ENCODE measurements at places on chromosomes 4 and X.

GRCh38 chr4:181659876-181660275 lies 583.3 kb upstream of the TENM3 start:
- DNase-seq: no peak

- DNase-seq: no peak
Measured at GRCh38 chr4:70632028-70632427, 3.5 kb downstream of the ENAM start.

GRCh38 chrX:136344320-136344719 lies 43.6 kb downstream of the ADGRG4 start:
- DNase-seq: no peak

DNA sequence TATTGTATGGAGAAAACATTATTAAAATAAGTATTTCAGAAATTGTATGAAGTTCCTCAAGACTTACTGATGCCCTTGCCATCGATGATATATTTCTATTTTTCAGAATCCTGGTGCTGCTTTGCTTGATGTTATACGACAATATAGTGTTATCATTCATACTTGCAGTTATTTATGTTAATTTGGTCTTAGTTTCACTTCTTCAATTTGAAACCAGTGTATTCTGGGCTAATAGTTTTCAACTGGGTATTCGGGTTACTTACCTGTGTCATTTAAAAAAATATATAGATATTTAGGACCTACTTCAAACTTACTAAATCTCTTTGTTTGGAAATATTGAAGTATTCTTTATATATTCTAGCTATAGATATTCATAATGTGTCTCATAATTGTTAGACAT lies 1414.7 kb downstream of the C4orf33 start:
- DNase-seq: no peak

DNA sequence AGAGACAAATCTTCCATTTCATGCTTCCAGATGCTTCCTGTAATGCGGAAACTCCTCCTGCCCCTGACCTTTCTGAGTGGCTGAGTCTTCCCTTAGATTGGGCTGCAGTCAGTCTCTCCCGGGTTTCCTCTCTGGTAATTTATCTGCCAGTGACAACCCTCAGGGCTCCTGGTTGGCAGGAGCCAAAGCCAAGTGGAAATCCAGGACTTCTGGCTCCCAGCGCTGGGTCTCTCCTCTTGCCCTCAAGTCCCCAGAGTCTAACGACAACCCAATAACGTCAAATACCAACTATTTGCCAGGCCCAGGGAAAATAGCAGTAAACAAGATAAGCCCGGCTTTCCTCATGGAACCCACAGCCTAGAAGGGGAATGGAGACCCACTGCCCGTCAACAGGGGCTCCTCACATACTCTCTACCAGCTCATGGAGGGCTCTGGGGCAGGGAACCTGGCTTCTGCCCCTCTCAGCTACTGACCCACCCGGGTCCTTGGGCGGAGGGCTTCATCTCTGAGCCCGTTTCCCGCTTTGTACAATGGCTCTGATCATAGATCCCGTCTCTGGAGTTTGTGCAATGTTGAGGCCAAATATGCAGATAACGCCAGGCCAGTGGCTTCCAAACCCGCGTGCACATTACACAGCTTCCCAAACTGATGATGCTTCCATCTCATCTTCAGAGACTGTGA lies 1.1 kb upstream of the TBC1D14 start:
- no peak for DNase-seq

DNA sequence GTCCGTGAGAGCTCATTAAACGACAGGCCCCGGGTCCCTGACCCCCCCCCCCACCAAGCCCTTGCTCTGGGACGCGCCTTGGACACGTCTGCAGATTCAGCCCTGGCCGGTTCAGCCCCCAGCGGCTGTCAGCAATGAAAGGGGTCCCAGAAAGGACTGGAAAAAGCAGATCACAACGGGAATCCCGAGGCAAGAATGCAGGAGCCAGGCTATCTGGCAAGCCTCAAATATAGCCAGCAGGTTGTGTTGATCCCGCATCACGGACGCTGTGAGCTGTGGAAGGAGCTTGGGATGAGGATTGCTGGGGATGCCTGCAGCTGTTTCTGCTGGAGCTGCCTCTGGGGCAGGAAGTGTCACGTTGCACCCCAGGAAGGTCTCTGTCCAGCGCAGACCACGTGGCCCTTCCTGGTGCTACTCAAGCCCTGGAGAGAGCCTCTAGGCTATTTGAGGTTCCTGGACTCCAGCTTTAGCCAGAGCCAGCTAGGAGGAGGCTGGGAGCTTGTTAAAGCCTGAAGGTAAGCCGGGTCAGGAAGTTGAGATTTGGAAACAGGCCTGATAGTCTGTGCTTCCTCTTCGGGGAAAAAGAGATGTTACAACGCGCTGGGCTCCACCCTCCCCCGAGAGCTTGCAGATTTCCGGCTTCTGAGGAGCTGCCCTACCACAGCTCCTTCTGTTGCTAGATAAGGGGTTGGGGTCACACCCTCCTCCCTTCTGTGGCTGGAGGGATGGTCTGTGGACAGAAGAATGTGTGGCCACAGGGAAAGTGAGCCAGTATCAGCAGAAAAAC lies 19.3 kb upstream of the CSF2RA start:
- DNase-seq: no peak

GRCh38 chr4:77031544-77031943 lies 44.2 kb downstream of the CCNI start:
- no peak for DNase-seq

GRCh38 chrX:22481436-22481835 lies 208.7 kb downstream of the CBLL2 start:
- no peak for DNase-seq

DNA sequence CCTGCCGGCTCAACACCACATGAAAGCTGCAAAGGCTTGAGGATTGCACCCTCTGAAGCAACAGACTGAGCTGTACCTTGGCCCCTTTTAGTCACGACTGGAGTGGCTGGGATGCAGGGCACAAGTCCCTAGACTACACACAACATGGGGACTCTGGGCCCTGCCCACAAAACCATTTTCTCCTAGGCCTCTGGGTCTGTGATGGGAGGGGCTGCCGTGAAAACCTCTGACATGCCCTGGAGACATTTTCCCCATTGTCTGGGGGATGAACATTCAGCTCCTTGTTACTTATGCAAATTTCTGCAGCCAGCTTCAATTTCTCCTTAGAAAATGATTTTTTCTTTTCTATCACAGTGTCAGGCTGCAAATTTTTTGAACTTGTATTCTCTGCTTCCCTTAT lies 123.5 kb upstream of the SMARCAD1 start:
- DNase-seq: no peak

- no peak for DNase-seq
Measured at GRCh38 chrX:155592331-155592730, 20.4 kb downstream of the TMLHE start.

GRCh38 chrX:38929966-38930421 lies 128.7 kb downstream of the MID1IP1 start:
- no peak for DNase-seq

DNA sequence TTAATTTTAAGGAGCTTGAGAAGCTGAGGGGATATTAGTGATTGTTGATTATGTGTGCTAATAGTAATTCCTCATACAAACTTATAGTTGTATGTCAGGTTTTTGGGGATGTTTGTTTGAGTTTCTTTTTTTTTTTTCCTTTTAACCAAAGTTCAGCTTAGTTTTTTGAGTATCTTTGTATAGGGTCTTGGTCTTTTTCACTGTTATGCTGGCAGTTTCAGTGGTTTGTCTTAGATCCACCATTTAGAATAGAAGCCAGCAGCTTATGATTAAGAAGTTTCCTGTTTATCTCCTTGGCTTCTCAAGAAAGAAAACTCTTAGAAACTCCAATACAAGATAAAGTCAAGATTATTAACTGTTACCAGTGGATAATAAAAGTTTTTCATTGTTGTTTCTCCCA lies 16.1 kb downstream of the CPEB2 start:
- no peak for DNase-seq

DNA sequence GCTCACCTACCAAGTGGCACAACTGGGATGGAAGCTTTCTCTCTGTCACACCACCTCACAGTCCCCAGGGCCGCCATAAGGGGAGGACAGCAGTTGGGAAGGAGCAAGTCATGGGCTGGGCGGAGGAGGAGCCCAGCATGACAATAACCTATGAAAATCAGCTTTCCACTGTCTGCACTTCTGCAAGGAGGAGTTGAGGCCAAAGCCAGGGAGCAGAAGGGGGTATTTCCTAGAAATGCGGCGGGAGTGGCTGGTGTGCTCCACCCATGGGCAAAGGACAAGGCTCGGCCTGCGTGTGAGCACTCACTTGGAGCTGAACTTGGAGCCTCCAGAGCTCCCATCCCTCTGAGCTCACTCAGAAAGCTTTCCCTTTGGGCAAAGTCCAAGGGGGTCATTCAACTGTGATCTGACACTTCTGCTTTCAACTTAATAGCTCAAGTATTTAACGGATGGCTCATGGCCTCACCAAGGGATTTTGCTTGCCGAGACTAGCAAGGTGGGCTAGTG lies 18.5 kb downstream of the APLN start:
- DNase-seq: no peak

- DNase-seq: no peak
Measured at GRCh38 chr4:82123934-82124333, 249.9 kb downstream of the HNRNPD start.

- no peak for DNase-seq
Measured at GRCh38 chrX:77679144-77679543, 106.9 kb downstream of the ATRX start.

DNA sequence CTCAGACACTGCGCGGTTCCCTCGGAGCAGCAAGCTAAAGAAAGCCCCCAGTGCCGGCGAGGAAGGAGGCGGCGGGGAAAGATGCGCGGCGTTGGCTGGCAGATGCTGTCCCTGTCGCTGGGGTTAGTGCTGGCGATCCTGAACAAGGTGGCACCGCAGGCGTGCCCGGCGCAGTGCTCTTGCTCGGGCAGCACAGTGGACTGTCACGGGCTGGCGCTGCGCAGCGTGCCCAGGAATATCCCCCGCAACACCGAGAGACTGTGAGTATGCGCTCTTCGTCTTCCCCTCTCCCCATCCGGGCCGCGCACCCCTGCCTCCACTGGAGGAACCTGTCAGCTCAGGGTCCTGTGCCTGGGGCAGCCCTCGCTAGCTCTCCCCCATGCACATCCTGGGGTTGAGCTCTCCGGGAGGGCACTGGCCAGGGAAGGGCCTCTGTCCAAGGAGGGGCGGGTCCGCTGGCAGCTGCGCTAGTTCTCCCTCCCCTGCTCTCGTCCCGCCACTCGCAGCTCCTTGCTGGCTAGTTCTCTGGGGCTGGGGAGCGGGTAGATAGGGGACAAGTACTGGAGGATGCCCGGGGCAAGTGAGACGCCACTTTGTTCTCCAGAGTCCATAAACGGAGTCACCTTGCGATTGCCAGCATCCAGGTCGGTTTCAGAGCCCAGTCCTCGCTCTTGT lies 2.2 kb downstream of the SLIT2 start:
- no peak for DNase-seq
